ENCODE measurements at places on chromosomes 2 and 18.

DNA sequence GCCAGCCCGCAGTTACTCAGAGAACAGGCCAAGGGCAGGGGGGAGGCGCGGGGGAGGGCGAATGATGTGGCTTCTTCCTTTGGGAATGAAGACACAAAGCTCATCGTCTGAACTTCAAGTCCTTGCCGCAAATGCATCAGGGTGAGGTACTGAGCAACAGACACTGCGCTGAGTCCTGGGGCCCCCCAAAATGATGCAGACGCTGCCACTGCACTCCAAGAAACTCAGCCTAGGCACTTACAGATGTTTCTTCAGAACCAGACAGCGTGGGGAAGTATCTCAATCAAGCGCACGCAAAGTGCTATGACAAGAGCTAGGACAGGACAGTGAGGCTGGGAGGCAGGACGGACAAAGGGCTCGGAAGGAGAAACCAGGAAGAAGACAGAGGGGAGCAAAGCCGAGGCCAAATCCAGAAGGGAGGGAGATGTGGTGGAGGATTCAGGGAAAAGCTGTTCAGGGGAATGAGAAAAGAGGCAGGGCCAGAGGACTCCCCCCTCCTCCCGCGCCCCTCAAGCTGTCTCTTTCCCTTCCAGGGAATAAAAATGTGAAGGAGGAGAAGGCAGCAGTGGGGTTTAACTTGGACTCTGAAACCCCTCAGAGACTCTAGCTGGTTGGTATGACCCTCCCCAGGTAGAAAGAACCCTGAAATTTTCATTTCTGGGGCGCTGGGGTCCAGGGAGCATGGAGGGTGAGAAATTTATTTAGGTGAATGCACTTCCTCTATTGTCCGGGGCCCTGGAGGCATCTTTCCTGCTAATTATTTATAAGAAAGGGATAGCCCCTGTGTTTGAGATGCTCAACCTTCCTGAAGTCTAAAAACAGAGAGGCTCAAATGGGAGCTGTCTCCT lies 34.9 kb downstream of the CIB4 start:
- no peak for DNase-seq

- DNase-seq: no peak
Observed at GRCh38 chr2:165105926-165106325, 97.9 kb downstream of the SCN3A start.

DNA sequence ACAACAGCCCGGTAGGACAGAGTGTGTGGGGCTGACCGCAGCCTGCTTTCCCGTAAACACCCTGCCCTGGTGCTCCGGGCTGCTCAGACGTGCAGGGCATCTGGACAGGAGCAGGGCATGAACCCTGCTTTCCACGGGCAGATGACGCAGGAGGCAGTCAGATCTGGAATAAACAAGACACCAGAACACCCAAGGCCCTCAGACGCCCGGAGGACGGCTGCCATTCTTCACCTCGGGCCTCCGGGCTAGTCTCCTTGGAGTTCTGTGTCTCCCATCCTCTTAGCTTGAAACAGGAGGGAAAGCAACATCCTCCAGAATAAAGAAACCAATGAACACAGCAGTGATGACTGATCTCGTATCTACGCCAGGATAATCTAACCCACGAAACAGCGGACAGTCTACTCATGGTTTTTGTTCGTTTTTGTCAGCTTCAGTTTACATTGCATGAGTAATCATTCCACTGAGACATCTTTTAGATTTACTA lies 7.3 kb downstream of the PXDN start:
- no peak for DNase-seq

GRCh38 chr2:57740891-57741290 lies 305.7 kb upstream of the VRK2 start:
- DNase-seq: no peak

GRCh38 chr2:35973132-35973736 lies 382.3 kb upstream of the CRIM1 start:
- no peak for DNase-seq
